Stimulated activated CD4-positive, alpha-beta T cell treated with anti-CD3 and anti-CD28 coated beads, Interleukin-4, amount 100 ng/mL, for 4 hours (primary cell): ENCODE measurements at places on chromosomes 1 and 21.

DNA sequence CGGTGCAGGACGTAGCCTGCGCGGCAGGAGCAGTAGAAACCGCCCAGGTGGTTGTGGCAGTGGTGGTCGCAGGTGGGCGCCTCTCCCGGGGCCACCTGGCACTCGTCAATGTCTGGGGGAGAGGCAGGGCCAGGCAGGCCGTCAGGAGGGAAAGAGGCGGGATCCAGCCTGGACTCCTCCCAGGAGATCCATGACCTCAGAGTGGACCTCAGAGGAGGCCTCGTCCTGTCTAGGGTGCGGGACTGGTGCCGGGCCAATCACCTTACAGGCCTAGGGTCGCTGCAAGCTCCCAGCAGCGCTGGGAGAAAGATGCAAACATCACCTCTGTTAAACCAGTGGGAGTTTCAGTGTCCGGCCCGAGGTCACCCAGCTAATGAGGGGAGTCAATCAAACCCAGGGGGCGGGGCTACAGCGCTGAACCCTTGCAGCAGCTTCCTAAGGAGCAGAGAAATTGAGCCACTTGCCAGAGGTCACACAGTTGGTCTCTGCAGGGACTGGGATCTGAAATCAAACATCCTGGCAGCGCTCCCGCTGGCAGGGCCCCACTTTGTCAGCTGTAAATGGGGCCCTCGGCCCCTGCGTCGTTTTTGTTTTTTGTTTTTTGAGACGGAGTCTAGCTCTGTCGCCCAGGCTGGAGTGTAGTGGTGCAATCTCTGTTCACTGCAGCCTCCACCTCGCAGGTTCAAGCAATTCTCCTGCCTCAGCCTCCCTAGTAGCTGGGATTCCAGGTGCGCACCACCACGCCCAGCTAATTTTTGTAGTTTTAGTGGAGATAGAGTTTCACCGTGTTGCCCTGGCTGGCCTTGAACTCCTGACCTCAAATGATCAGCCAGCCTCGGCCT is 1.4 kb downstream of the MASP2 start:
- no peak for DNase-seq

DNA sequence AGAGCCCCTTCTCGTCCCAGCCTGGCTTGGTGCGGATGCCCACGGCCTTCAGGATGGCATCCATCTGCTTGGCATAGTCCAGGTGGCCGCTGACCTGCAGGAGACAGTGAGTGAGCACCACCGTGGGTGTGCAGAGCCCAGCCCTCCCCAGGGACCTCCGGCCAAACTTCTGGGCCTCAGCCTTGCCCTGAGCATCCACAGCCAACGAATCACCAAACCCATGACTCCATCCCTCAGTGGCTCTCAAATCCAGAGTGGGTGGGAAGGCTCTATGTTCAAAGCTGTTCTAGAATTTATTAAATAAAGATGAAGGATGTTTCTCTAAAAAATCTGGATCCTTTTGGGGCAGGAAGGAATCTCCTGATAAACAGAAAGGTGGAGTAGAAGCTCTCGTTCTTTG is 18.7 kb downstream of the HTR6 start:
- no peak for DNase-seq

GRCh38 chr1:45365051-45365450 is 24.8 kb upstream of the MUTYH start:
- no peak for DNase-seq

DNA sequence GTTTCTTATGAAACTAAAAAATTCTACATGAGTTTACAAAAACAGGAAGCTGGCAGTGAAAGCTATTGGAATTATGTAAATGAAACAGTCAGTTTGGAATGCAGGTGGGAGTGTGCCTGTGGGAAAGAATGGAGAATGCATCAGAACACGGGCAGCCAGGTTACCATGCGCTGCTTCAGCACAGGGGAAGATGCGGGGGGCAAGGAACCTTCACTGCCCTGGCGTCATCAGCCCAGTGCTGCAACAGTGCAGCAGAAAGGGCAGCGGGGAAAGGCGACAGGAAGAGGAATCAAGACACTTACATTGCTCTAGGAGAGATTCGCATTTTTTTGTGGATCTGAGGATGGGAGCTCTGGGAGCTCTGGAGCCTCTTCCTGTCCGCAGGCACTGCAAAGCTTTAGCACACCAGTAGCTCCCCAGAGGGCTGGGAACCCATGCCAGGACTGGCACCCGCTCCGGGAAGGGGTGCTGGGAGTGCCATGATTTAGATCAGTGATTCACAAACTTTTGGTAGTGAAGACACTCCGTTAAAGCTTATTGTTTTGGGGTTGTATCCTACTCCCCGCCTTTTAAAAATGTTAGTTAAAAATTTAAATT is 64.1 kb upstream of the WDR26 start:
- DNase-seq, result no peak

DNA sequence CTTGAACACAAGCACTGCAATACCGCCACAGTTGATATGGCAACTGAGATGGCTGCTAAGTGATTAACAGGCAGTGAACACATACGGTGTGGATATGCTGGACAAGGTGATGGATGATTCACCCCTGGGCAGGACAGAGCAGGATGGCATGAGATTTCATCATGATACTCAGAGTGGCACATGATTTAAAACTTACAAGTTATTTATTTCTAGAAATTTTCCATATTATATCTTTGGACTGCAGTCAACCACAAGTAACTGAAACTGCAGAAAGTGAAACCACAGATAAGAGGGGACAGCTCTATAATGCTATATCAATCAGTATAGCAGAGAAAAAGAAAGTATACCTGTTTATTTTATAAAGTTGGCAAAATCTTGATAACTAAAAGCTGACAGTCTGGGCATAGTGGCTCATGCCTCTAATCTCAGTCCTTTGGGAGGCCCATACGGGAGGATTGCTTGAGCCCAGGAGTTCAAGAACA is 47.9 kb downstream of the PHACTR4 start:
- no peak for DNase-seq

- no peak for DNase-seq
These were observed 210.8 kb downstream of the NFIA start for GRCh38 chr1:61293197-61293596.

DNA sequence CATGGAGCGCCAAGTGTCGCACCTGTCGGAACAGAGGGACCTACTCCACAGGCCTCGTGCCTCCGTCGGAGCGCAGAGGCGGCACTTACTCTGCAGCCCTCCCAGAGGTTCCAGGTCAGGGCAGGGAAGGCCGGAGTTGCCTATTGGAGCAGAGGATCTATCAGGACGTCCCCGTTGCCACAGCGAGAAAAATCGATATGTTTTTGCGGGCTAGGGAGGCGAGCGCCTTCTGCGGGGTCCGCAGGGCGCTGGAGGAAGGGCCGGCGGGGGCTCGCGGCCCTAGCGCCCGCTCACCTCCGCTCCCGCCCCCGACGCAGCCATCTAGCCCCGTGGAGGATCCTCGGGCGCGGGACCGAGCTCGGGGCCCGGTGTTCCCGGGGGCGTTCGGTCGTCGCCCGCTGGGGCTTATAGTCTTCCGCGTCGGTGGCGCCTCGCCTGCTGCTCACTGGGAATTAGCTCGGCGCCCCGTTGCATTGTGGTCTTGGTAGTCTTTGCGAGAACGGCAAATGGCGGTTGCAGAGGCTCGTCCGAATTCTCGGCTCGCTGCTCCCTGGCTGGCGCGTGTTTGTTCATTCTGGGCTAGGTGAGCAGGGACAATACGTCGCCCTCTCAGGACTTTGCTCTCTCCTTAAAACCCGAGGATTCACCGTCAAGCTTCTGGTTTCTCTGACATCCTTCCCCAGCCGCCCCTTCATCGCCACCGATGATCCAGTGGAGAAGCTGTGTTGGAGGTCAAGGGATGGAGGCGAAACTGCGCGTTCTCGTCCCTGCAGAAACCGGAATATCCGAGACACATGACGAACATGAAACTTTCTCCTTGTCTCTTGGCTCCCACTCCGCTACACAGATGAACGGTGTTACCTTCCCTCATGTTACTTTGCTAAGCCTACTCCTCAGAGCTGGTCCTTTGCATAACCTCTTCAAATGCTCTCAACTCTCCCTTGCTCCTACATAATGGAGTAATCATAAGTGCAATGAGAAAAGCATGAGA is at the start of gene JTB:
JTB (minus strand) TSS at position 425 of the 991 bp plus-strand sequence; CDS start at position 3, 422 bp downstream.
- DNase-seq, result peak; percentile 84

- no peak for DNase-seq
These were observed 118.7 kb upstream of the BARHL2 start for GRCh38 chr1:90835661-90836344.

GRCh38 chr1:224770336-224770693 is 154.2 kb downstream of the CNIH3 start:
- no peak for DNase-seq

DNA sequence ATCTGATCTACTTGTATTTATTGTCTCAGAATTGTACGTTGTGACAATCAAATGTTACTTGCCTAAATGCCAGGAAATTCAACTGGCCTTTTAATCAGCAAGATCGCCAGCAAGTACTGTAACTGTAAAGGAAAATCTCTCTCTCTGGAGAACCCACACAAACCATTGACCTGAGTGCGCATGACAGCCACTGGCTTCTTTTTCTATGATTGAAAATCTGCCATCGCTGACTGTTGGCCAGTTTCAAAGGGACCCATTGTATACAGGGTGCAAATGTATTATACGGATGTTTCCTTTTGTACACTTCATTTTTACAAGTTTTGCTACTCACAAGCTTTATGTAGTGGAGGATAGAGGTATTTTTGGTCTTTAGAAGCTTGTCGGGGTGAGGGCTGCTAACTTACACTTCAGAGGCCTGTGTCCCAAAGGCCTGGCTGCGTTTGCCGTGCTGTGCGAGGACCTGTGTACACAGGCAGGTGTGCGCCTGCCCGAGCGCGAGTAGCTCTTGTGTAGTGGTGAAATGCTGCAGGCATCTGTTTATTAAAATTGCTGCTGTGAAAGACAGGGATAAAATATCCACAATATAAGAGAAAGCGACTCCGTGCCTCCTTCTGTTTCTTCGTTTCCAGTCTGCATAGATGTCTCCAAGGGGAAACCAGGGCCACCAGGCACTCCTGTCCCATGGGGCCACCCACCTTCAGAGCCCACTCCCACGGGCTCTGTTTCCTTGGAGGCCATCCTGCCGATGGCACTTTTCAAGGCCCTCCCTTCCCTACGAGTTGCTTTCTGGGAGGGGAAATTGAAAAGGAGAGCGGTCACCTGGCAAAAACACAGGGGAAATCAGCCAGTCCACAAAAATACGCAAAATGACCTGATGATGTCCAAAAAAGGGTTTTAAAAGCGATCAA is 25.3 kb upstream of the TRAPPC10 start:
- DNase-seq, result no peak

GRCh38 chr1:211126622-211127021 is 7.3 kb downstream of the KCNH1 start:
- no peak for DNase-seq

- DNase-seq, result no peak
These were observed 59.3 kb upstream of the FBXO28 start for GRCh38 chr1:224054611-224055010.

DNA sequence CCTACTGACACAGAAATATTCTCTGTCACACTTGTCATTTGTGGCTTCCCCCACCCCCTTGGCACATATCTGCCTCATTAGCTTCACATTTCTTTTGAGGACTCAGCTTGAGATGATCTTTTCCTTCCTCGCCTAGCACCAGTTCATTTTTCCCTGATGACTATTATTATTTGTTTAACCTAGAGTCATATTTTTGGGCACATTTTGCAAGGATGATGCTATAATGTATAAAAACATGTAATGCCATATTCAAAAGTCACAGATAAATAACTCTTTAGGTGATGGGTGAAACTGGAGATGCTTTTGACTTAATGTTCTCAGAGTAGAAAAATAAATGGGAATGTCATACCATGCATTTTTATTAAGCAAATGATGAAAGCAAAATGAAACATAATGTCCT is 202.7 kb downstream of the BACH1 start:
- DNase-seq, result no peak

DNA sequence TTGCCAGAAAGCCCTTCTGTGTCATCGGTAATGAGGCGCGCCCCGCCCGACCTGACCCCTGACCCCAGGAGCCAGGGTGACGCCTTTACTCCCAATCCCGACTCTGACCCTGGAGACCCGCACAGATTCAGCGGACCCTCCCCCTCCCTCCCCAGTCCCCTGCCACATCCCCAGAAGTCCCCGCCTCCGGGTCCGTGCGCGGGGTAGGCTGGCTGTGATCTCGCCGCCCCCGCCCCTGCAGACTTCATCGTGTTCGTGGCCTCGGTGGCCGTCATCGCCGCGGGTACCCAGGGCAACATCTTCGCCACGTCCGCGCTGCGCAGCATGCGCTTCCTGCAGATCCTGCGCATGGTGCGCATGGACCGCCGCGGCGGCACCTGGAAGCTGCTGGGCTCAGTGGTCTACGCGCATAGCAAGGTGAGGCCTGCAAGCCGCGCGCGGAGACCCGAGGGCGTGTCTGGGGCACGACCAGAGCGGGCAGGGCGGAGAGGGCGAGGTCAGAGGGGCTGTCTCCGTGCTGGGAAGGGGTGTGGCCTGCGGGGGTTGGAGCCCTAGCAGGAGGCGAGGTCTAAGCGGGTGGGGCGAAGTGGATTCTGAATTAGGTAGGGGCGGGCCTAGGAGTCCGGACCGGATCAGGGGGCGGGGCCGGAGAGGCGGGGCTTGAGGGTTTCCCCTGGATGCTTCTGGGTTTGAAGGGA is 34.8 kb downstream of the KCNQ4 start:
- peak; percentile 79 for DNase-seq

DNA sequence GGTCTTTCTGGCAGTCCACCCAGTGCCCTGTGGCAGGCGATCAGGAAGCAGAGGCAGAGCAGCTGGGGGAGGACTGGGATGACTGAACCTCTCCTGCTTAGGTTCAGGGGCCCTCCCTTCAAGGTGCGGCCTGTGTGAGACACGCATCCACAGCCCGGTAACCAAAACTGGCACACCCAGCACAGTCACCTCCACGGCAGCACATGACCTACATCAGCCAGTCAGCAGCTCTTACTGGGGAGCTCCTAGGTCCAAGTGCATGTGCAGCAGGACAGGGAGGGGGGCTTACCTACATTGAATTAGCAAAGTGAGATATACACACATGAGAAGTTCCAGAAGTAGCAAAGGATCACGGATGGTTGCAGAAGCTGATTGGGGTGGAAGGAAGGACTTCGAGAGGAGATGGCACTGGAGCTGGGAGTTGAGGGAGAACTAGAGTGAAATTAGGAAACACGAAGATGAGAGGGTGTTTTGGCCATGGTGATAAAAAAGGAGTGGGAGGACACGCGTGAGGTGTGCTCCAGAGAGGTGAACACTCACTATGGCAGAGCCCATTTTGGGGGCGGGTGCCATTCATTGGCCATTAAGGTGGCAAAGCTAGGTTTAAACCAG is 51.4 kb upstream of the IRF2BP2 start:
- DNase-seq, result no peak

GRCh38 chr1:198754670-198755069 is 115.8 kb downstream of the PTPRC start:
- DNase-seq, result no peak
